GM12864 (cell line): ENCODE measurements at places on chromosomes 2 and 18.

DNA sequence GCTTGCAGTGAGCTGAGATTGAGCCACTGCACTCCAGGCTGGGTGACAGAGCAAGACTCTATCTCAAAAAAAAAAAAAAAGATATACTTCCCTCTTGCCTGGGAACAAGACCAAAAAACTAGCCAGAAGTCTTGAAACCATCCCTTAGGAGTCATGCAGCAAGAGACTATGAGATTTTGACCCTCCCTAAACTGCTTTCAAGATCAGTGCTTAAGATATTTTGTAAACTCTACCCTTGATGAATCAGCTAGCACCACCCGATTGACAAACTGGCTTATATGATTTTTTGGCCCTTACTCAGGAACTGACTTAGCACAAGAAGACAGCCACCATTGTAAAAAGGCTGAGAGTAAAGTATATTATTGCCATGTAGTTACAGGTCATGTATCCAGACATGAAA lies 3.8 kb downstream of the SULT1C3 start:
- no peak for DNase-seq

DNA sequence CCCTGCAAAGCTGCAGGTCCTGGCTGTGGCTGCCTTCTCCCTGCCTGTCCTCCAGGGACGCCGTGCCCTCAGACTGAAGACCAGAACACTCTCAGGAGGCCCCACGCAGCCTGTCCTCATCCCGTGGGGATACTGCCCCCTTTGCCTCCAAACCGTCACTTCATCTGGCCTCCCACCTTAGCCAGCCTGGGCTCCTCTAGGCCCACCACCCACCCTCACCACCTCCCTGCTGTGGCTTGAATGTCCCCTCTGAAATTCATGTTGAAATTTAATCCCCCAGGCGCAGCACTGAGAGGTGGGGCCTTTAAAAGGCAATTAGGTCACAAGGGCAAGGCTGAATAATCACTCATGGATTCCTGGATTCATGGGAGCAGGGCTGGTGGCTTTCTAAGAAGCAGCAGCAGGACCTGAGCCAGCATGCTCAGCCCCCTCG lies 198.2 kb downstream of the SEPTIN10 start:
- no peak for DNase-seq

DNA sequence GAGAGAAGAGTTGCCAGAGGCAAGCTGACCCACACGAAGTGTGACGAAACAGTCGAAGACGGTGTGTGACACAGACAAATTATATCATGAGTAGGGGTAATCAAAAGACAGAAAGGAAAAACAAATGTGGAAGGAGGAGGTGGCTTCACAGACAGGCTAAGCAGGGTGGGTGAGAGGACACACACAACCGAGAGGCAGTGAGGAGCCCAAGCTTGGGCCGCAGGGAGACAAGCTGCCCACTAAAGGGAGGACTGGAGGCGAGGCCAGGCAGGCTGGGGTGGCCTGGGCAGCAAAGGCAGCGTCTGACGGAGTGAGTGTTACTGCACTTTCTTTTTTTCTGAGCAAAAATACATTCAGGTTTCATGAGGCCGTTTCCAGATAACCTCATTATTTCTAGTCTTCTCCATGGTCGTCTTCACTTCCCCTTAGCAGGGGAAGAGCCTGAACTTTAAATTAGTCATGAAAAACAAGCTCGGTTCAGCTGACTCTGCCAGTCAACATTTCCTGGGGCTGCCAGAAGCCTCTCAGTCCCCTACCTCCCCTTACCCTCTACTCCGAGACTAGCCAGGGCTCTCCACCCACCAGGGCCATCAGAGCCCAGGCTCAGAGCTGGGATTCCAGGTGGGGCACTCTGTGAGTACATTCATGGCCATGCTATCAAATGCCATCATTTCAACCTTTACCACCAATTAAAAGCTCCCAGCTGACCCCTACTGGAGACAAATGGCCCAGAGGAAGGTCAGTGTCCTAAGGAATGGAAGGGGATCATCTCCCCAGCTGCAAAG lies 13.8 kb upstream of the ZFP36L2 start:
- DNase-seq = no peak

GRCh38 chr2:218039171-218039570 lies 29.9 kb upstream of the RUFY4 start:
- no peak for DNase-seq

GRCh38 chr18:61896118-61896517 lies 3.3 kb upstream of the RNF152 start:
- no peak for DNase-seq

DNA sequence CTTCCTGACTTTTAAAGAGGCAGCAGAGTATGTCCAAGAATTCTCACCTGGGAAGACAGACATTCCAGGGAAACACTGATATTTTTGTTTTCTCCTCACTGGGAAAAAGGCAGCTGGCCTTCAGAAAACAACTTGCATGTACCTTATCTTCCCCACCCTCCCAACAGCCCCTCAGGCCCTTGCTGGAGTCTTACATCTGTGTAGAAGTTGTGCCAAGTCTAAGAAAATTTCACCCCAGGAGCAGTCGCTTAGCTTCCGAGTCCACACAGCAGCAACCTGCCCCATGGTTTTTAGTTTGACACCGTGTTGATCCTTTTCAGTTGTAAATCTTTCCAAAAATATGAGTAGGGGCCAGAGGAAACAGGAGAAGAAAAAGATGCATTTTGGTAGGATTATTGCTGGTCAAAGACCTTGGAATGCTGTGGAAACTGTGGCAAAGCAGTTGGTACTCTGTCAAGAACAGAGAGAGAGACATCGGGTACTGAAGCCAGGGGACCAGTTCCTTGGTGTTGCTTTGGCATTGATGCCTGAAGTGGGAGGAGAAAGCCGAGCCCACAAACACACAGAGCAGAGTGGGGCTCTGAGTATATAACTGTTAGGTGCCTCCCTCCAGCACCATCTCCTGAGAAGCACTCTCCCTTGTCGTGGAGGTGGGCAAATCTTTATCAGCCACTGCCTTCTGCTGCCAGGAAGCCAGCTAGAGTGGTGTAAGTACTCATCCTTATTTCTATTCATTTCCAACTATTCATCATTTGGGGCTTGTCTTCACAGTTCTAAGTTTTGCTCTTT lies at the start of gene SLC14A1:
SLC14A1 (plus strand) TSS at position 615 of the 789 bp plus-strand sequence. CDS start 6,140 bp downstream, outside the sequence.
- no peak for DNase-seq

- no peak for DNase-seq
Measured at GRCh38 chr2:164574931-164575330, 46.4 kb downstream of the GRB14 start.

DNA sequence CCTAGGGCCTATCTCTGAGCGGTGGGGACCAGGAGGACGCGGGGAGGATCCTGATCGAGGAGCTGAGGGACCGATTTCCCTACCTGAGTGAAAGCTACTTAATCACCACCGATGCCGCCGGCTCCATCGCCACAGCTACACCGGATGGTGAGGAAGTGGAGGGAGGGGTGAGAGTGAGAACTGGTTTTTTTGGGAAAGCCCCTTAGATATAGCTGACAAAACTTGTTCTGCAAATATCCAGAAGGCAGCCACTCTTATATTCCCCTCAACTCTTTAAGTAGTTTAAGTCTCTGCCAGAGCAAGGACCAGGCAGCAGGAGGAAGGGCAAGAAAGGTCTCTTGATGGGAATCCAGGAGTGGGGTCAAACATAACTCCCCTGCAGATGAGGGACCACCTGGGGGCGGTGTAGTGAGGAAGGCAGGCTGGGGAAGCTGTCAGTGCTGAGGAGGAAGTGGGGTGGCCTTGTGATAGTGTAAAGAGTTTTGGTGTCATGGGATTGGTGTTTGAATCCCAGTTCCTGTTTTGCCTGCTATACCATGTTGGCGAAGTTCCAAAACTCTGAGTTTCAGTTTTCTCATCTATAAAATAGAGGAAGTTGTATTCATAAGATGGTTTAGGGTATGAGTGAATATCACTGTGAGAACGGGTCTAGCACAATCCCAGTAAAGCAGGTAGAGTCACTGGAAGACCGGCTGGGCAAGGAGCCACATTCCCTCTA lies 3.4 kb downstream of the NAGK start:
- DNase-seq = peak; percentile 88

DNA sequence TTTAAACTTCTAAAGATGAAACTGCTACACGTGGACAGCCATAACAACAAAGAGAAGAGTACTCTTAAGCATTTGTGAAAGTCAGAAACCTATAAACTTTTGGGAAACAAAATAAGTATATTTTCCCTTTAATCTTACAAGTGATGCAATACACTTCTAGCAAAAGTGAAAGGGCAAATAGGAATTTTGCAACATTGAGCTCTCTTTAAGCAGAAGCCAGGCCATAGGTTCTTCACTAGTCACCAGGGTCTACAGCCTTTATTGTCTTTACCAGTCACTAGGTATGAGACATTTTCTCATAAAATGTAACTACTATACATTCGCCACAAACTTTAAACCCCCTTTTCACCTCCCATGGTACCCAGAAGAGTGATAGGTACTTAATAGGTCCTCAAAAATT lies 37.5 kb downstream of the SCN1A start:
- DNase-seq = no peak

DNA sequence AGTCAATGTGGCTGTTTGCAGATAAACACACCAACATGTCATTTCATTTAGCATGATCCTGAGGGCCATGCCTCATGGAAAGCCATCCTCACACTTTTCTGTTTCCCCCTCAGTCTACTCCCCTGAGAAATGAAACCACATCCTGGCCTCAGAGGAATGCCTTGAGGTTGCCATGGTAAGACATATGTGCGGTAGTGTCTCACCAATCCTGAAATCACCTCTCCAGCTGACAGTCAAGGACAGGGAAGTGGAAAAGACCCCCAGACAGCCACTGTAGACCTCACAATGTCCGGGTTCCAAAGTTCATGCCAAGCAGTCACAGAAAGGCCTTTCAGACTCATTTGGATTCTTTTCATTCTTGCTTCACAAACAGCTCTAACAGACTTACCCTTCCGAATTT lies 175.2 kb upstream of the PKDCC start:
- DNase-seq = no peak

DNA sequence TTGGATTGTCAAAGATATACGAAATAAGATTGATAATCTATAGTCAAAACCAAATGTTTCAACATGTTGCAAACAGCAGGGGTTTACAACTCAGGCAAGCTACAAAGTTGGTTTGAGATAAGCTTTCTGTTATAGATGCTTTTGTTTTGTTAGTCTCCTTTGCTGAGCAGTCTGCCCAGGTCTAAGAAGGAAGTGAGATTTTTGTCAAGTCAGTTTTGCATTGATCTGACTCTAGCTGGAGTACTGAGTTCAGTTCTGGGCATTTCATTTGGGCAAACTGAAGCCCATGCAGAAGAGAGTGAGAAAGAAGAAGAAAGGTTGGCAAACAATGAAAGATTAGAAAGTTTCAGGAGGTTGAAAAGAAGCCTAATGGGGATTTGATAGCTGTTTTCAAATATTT lies 983.0 kb upstream of the SLC39A10 start:
- no peak for DNase-seq

DNA sequence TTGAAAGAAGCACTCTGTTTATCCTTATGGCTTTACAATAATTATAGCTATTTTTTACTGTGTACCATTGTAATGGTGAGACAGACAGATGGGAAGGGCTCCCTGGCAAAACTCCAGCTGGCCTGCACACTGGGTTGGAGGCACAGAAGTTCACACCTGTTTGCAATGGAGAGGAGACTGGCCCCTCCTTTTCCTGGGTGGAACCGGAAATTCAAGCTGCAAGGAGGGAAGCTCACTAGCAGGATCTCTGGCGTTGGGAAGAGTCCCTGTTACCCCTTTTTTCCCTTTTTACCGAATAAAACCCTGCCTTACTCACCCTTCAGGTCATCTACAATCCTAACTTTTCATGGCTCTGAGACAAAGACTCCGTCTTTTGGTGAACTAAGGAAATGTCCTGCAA lies 100.3 kb upstream of the TFPI start:
- no peak for DNase-seq

DNA sequence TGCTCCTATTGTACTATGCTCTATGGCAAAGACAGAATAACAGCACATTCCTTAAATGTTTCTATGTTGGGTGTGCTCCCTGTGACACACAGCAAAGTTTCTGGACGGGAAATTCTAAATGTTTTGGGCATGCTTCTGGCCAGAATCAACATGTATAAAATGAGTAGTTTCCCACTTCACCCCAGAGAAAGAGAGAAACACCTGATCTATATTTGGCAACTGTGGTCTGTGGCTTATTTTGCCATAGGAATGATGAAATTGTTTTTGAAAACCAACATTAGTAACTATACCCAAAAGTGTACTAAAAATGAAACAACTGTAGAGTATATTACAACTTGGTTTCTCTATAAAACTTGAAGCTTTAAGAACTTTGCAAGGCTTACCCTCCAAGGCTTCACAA lies 89.1 kb downstream of the RAD51AP2 start:
- no peak for DNase-seq

GRCh38 chr18:60892441-60892840 lies 440.8 kb upstream of the CDH20 start:
- DNase-seq = no peak

DNA sequence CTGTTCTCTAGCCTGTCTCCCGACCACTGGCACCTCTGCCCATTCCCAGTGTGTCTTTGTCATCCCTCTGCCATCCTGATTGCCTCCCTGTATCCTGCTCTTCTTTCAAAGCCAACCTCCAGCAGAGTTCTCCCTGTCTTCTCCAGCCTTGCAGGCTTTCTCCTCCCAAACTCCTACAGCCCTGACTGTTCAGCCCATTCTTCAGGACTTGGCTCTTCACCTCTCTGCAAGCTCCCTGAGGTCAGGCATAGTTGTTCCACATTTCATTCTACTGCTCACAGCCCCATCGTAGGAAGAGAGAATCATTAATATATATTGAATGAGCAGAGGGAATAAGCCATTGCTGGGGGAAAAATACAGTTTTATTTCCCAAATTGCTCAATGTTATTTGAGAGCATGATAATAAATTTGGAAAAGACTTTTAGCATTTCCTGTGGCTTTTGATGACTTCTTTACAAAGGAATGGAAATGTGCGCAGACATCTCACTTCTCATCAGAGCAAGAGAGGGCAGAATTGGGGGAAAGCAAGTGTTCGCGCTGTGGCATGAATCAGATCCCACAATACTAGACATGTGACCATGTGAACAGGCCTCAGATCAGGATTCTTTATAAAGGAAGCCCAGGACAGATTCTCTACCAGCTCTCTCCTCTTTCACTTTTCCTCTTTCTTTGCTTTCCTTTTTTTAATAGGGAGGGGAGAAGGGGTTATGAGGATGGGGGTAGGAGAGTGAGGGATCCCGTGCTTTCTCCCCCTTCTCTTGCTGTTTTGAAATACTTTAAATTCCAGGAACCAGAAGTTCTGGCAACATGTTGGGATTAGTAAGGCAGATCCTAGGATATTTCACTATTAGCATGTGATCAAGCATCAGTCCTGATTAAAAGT lies 37.4 kb downstream of the EPAS1 start:
- DNase-seq = no peak

DNA sequence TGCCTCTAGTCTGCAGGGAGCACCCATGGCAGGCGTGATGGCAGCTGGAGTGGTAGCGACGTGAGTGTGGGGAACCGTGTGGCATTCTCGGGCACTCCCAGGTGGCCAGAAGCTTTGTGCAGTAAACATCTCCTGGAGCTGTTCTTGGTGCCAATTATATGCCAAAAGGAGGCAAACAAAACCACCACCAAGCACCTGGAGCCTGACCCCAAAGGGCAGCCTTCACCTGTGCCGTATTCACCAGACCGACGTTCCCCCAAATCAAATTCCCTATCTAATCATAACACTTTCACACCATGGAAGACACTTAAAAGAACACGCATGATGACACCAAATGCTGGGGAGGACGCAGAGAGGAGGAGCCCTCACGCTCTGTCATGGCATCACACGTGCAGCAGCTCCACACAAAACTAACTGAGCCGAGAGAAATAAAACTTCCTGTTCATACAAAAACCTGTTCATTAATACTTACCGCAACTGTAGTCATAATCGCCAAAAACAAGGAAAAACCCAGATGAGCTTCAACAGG lies 123.6 kb downstream of the EIPR1 start:
- DNase-seq = no peak

GRCh38 chr2:64859312-64860212 lies 129.6 kb upstream of the SLC1A4 start:
- DNase-seq = no peak

GRCh38 chr2:16642088-16642487 lies 23.5 kb downstream of the CYRIA start:
- no peak for DNase-seq
